ENCODE measurements at places on chromosomes 3 and 15.

DNA sequence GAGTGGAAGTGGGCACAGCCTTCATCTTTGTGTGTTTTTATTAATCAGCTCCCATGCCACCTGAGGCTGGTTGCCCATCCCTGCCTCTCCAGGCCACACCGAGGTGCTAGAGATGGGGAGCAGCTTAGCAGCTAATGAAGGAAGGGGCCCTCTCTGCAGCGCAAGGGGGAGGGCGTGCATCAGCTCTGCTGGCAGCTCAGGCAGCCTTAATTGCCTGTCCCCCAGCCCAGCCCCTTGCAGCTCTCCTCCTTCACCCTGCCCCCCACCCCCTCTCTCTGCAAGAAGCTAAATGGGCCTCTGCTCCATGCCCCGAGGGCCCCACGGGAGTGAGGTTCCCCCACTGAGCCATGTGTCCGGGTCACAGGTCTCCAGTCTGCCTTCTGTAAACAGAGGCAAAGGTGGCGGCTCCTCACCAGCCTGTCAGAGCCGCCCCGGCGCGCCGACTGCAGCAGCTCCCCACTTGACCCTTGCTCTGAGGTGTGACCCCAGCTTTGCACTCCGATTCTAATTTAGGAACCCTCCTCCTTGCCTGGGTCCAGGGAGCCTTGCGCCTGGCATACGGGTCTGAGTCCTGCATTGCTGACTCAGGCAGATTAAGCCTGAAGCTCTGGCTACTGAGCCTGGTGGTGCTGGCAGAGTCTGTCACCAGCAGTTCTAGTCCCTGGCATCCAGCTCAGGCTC, 27.9 kb upstream of the NTRK3 start:
- no peak for DNase-seq

DNA sequence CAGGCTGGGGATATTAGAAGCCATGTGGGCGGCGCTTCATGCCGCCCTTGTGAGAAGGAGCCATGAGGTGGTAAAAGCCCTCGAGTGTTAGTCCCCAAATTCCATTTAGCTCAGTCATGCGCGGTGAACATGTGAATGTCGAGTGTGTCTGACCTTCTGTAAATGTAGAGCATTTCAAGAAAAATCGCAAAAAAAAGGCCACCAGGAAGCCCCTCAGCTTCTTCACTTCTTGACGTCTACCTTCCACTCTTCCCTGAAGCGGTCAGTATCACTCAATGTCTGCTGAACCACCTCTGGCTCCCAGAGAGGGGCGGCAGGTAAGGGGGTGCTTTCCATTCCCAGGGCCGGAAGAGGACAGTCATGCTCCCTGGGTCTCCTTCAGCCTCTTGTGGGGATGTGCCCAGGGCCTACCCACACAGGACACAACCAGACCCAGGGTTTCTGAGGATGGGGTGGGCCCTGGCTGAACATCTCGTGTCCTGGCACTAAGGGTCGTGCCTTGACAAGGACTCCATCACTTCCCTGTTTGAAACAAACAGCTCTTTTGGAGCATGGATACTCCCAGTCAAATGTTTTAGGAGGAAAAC, 274.9 kb downstream of the FAM43A start:
- DNase-seq, result no peak

DNA sequence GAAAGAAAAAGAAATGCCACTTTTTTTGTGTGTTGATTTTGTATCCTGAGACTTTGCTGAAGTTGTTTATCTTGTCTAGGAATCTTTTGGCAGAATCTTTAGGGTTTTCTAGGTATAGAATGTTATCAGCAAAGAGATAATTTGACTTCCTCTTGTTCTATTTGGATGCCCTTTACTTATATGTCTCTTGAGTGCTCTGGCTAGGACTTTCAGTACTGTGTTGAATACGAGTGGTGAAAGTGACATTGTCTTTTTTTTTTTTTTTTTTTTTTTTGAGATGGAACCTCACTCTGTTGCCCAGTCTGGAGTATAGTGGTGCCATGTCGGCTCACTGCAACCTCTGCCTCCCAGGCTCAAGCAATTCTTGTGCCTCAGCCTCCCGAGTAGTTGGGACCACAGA, 64.7 kb upstream of the NPHP3 start:
- no peak for DNase-seq

DNA sequence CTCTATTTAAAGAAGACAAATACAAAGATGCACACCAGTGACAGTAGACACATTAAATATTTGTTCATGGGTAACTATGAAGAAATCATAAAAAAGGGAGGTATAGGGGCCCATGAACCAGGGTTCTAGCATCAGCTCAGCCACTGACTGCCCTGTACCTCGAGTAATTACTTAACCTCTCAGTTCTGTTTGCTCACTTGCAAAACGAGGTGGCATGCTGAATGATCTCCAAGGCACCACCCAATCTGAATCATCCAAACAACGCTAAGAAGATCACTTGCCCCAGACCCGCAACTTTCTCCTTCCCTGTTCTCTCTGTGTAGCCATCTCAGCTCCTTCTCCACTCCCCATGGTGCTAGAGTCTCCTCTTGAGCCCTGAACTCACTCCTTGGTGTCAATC, 374.7 kb downstream of the VPS13C start:
- no peak for DNase-seq

DNA sequence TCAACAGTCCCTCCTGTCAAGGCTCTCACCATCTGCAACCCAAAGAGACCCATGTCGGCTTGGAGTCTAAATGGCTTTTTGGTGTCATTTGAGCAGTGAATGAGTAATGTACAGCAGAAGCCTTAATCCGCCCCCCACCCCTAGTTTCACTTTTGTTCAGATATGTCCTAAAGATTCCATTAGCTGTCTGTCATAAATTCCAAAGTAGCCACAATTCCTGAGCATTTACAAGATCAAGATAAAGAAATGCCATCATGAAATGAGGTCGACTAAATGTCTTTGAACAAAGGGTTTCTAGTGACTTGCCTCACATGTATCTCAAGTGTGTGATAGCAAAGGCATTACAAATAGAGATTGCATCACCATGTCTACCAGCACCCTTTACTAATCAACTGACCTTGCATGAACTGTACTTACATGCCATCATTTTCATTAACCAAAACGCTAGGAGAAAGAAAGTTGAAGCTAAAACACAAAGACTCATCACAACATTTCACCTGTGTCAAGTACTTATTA, 123.8 kb upstream of the PHLDB2 start:
- DNase-seq, result peak; percentile 80

- DNase-seq, result no peak
Measured at GRCh38 chr15:73751899-73752805, 999 bp downstream of the INSYN1 start.

DNA sequence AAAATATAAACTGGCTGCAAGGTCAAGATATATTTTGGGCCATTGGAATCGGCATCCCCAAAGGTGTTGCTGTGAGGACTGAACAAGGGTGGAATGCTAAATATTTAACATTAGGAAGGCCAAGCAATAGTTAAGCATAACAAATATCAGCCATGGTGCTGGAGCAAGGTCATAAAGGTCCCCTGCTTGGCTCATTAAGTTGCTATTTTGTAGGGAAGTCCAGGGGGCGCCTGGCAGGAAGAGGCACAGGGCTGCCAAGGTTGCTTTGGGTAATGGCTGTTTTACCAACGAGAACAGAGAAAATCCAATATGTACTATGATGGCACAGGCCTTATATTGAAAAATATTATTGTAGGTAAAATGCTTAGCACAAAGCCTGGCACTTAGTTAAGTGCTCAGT, 62.2 kb downstream of the SLC15A2 start:
- DNase-seq, result no peak

- no peak for DNase-seq
Measured at GRCh38 chr15:29685156-29686078, 136.9 kb downstream of the TJP1 start.

GRCh38 chr15:35974052-35974451, 428.1 kb upstream of the DPH6 start:
- DNase-seq, result no peak

GRCh38 chr3:51381333-51381705, 3.8 kb upstream of the MANF start:
- DNase-seq, result no peak

DNA sequence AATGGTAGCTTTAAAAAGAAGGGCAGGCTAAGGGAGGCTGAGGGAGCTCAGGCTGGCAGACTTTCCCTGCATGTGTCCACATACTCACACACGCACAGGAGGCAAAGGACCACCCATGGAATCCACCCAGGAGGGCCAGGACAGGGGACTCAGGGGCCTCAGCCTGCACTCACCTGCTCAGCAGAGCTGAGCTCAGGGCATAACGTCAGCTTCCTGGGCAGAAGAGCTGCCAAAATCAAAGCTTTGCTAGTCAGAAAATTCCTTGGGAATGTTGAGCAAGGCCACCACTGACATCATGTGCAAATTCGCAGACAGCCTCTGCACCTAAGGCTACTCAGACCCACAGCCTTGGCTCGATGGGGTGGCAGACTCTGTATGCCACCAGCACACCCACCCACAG, 16.4 kb upstream of the ALAS1 start:
- DNase-seq, result no peak

DNA sequence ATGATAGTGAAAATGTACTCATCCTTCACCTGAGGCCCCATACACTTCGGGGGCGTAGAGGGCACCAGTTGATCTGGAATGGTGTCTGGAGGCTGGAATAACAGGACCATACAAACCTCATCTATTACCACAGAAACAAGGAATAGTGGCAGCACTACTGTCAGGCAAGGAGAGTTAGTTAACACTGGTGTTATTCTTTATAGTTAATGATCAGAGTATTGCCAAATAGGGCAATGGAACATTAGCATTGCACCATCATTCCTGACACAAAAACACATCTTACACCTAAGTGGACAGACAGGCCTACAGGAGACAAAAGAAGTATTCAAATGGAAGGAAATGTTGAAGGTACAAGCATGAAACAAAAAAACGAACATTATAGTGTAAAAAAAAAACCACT, 137.0 kb upstream of the UBP1 start:
- no peak for DNase-seq

DNA sequence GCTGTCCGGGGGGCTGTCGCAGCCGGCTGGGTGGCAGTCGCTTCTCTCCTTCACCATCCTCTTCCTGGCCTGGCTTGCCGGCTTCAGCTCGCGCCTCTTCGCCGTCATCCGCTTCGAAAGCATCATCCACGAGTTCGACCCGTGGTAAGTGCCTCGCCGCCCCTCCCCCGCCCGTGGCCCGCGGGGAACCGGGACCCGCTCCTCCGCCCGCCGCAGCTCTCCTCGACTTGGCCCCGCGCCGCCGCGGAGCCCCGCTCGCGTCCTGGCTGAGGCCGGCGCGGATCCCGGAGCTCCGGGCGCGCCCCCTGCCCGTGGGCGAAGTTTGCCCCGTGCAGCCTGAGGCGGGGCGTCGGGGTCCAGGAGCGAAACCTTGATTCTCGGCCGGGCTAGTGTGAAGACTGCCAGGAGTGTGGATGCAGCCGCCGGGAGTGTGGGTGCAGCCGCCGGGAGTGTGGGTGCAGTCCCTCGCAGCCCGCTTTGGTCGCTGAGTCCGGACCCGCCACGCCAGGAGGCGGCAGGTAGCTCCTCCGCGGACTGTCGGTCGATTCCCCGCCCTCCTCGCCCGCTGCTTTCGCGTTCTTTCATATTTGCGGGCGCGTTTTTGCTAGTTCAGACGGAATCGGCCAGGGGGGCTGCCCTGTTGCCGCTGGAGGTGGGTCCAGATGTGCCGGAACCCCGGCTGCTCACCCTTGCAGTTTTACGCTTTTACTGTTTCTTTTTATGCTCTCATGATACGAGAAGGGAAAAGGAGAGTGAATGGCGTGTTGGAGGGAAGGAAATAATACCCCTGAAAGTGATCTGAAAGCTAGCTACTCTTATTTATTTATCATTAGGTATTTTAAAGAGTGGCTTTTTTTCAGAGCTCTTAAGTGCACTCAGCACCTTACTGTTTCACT, 692 bp downstream of the STT3B start:
- no peak for DNase-seq

DNA sequence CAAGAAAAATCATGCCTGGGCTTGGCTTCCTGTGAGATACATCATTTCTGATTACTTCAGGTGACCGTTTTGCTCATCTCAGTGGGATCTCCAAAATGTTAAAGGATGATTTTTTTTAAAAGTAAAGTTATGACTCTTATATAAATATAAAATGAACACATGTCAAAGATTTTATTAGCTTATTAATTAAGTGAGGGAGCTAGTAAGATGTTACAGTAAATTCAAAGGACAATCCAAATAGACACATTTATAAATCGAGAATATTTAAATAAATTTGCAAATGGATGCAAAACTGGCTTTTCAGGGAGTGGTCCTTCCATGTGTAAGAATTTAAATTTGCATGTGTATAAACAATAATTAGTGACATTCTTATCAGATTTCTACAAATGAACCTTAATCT, 87.0 kb downstream of the IQCH start:
- no peak for DNase-seq

DNA sequence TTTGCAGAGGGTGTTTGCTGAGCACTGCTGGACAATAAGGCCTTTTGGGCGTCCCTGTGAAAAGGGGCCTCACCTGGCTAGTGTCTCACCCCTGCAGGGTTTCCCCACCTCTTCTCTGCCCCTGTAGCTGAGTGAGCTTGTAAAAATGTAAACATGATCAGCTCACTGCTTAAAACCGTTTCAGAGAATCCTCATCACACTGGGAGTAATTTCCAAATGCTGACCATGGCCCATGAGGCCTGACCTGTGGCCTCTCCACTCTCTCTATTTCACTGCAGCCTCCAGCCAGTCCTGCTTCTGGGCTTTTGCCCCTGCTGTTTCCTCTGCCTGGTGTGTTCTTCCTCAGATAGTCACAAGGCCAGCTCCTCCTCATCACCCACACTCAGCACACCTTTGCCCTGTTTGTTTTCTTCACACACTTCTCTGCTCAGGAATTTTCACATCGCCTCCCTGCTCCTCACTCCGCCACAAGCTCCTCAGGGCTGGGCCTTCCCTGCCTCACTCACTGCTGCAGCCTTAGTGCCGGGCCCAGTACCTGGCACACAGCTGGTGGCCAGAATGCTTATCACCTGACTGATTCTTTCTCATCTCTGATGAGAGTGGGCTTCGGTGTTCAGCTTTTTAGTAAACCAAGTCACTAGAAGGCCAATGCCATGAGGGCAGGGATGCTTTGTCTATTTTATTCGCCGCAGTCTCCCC, 79.3 kb upstream of the SEC13 start:
- no peak for DNase-seq

DNA sequence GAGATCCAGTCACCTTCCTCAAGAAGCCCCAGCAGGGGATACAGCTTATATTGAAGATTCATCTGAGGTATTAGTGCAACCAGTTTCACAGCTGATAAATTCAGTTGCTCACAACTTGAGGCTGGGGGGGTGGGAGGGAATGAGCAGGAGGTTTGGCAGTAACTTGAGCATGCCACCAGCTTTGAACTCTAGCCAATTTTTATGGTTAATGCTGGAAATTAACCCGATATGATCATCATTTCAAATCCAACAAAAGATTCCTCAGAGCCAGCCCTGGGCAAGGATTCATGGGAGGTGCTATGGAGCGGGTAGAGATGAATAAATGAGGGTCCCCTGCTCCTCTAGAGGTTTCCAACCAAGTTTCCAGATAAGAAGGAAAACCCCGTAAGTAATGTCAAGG, 73.1 kb upstream of the HES1 start:
- DNase-seq, result no peak

DNA sequence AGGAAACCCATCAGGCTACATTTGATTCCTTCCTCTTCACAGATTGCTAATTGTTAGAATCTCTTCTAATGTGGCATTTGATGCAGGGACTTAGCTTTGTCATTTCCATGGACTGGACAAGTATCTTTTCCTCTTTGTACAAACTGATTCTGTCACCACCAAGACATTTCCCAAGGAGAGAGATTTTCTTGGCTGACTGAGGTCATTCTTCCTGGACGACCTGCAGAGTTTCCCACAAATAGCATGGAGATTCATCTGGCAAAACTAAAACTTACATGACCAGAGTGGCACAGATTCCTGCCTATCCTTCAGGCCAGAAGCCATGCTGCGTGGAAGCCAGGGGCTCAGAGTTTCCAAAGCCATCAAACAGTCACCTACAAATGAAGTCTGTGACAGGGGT, 269.2 kb upstream of the LRTM1 start:
- DNase-seq, result no peak

- DNase-seq, result no peak
Measured at GRCh38 chr3:118938183-118938961, 96.3 kb downstream of the IGSF11 start.
